ENCODE measurements at places on chromosomes 5 and 9.

GRCh38 chr5:355958-356357 is 34.4 kb downstream of the AHRR start:
- no peak for DNase-seq

- no peak for DNase-seq
Observed at GRCh38 chr5:66354422-66354821, 210.3 kb downstream of the SREK1 start.

- no peak for DNase-seq
Observed at GRCh38 chr5:137035480-137035878, 463.6 kb downstream of the SPOCK1 start.

DNA sequence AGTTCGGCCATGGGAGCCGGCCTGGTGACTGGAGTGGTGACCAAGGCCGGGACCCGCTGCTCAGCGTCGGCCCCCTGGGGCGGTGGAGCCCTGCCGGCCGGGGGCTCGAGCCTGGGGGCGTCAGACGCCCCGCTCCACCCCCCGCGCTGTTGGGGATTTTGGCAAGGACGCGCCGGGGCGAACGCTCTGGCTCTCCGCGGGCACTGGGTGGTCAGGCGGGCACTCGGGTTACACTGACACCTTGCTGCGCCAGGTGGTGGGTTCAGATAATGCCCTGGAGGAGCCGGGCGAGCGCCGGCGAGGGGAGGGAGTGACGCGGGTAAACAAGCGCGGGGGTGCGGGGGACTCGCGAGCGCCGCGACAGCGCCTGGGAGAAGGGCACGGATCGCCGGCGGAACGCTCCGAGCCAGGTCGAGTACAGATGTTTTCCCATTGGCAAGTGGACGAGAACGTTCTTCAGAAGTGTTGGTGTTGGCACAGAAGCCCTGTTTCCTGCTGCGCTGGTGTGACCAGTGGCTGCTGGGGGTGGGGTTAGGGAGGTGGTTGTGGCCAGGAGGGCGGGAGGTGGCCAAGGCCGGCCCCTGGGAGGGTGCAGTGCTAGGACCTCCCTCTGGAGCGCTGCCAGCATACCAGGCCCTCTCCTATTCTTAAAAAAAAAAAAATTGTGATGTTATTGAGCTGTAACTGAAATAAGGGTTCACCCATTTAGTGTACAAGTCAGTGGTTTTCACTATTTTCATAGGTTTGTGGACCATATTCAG is 773 bp downstream of the SQSTM1 start:
- DNase-seq = peak; percentile 43

DNA sequence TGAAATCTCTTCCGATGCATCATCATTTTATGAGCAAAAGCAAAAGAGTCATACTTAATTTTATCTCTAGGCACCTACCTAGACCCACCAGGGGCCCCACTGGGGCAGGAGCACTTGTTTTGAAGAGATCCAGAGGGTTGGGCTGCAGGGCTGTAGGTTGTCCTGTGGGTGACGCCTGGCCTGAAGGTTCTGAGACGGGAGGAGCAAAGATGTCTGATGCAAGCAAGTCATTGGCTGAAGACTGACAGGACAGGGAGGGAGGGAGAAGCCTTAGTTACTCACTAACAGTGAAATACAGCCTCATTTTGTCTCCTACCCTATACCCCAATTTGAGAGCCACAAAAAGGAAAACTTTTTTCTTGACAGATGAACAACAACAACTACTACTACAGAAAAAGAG is 17.1 kb upstream of the C9 start:
- DNase-seq = no peak

DNA sequence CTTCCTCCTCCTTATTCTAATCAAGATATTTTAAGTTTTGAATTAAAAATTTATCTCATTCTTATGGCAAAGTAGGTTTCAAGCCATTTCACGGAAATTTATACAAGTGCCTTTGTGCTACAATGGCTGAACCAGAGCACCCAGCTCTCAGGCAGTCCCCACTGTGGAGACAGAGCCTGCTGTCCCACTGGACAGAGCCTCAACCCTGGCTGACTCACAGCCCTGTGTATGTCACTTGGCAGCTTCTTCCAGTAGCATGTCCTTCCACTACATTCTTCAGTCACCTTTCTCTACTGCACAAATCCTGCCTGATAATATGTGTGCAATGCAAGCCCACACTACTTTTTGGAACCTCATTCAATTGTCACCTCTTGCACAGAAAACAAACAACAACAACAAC is 253.1 kb downstream of the PDE4D start:
- no peak for DNase-seq

DNA sequence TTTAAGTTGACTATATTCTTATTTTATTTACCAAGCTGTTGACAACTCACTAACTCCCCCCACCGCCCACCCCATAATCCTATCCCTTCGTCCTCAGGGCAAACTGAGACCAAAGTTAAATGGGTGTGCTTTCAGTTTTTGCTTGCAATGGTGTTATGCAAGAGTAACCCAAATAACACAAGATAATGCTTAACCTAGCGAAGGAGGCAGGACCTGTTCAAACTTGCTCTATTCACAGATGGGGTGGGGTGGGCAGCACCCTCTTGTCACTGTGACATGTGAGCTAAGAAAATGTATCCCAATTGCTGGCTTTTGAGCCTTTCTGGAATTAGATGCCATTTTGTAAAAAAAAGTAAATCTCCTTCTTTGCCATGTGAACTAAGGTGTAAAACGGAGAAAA is 40.4 kb downstream of the GLIS3 start:
- no peak for DNase-seq

DNA sequence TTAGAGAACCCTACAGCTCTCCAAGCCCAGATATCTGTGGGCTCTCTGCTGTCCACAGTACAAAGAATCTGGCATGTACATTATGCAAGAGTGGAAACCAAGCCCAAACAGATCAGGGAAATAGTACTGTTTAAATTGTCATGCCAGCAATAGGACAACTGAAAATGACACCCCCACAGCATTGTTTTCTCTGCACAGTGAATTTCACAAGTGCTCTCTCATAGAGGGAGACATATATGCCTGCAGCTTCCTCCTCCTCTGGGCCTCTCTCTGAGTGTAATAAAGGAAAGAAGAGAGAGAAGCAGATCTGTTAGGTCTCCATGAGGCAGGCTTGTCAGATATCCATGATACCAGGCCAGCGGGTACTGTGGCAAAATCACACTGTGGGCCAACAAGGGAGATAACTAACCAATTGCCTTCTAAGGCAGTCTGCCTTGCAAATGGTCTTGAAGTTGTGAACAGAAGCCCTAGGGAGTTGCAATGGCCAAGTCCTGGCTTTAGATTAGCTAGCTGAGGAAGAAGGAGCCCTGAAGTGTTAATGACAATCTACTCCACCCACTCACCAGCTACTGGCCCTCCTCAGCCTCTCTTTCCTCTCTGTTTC is 54.4 kb upstream of the JMY start:
- no peak for DNase-seq

GRCh38 chr9:129183495-129184218 is 5.6 kb upstream of the IER5L start:
- DNase-seq = no peak

- DNase-seq = no peak
Observed at GRCh38 chr9:97507428-97507984, 6.0 kb downstream of the TMOD1 start.

- no peak for DNase-seq
Observed at GRCh38 chr9:4642351-4642750, 19.7 kb upstream of the PLPP6 start.

- no peak for DNase-seq
Observed at GRCh38 chr9:129177443-129177790, 644 bp downstream of the IER5L start.

- DNase-seq = no peak
Observed at GRCh38 chr9:125202846-125203618, 2.7 kb downstream of the RABEPK start.

DNA sequence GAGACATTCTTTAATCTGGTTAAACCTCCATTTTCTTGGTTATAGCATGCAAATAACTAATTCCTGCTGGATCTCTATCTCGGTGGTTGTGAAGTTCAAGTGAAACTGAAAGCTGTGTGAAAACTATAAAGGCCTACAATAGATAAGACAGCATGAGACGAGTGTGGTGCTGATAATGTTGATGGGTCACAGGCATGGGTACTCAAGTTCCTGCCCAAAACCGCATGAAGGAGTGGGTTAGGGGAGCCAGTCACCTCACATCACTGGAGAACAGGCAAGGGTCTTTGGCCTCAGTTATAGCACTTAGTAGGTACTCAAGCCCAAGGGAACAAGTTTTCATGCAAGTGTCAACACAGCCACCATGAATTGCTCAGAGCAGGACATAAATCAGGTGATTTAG is 16.7 kb downstream of the HMHB1 start:
- DNase-seq = no peak

DNA sequence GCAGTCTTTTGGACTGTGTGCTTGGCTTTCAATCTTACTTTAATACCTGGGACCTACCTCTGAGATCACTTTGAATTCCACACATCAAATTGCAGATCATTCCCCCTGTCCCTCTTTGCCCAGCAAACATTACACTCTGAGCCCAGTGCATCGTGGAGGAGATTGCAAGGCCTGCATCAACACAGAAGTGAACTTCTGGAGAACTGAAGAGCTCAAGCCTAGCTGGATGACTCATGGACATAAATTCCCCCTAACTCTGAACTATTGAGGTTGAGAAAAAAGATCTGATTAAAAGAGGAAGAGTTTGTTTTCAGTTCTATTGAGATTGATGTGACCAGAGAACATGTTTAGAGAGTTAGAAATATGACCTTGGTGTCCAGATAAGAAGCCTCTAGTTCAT is 316.0 kb upstream of the DMAC1 start:
- DNase-seq = no peak

DNA sequence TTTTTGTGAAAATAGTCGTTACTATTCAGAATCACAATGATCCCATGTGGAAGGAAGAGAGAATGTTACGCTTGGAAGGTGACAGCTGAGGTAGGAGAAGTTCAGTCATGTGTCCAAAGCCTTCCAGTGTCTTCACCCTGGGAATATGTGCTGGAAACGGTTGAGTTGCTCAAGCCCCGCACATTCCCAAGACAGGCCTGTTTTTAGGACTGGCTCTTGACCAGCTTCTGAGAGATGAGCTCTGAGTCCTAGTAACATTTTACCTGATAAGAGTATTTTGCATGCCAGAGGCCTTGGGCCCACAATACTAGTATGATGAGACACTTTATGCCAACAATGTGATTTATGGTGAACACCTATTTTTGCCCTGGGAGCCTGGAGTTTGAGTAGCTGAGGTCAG is 101.7 kb downstream of the LMNB1 start:
- DNase-seq = no peak

DNA sequence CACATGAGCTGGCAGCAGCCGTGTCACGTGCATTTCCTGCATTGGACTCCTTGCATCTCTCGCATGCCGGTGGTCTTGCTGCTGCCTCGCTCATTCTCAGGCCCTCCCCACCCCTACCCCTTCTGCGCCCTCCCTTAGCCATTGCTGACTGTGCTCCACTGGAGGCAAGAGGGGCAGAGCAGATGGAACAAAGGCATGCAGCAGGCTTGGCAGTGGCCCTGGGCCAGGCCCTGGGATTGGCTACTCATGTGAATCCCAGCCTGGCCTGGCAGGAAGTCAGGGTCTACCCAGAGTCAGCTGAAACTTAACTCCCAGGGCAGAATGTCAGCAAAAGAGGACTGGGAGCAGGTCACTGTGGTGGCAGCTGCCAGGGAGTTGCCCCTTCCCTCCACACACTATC is 62.3 kb downstream of the TSTD2 start:
- DNase-seq = no peak

- DNase-seq = no peak
Observed at GRCh38 chr9:35689542-35690293, at the start of gene TPM2. Gene TPM2, minus strand, starts transcription at chr9:35689925. Its CDS starts 108 bp downstream, at chr9:35689817.

GRCh38 chr9:129254566-129255287 is 76.7 kb upstream of the IER5L start:
- no peak for DNase-seq

GRCh38 chr9:12972608-12973589 is 198.1 kb downstream of the LURAP1L start:
- DNase-seq = no peak

DNA sequence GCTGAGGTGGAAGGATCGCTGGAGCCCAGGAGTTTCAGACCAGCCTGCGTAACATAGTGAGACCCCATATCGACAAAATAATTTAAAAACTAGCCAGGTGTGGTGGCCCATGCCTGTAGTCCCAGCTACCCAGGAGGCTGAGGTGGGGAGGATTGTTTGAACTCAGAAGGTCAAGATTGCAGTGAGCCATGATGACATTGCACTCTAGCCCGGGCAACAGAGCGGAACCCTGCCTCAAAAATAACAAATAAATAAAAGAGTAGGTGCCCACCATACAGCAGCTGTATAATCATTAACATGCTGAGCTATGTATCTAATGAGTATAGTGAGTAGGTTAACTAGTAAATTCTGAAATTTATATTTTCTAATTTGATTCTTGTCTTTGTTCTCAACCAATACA is 11.0 kb upstream of the ATP6V0E1 start:
- DNase-seq = no peak

- no peak for DNase-seq
Observed at GRCh38 chr9:110064803-110065202, 143.2 kb downstream of the C9orf152 start.

DNA sequence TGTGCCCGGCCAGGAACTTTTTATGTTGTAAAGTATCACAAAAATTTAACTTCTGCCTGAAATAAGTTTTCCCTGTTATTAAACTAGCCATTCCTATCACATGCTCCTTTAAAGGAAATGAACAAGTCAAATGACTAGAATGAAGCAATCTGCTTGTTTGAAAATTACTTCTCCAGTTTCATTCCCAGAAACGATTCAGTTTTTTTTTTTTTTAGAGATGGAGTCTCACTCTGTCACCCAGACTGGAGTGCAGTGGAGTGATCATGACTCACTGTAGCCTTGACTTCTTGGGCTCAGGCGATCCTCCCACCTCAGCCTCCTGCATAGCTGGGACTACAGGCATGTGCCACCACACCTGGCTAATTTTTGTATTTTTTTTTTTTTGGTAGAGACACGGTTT is 13.3 kb upstream of the GNG10 start:
- DNase-seq = no peak

GRCh38 chr5:150515446-150515845 is 7.5 kb downstream of the NDST1 start:
- no peak for DNase-seq

DNA sequence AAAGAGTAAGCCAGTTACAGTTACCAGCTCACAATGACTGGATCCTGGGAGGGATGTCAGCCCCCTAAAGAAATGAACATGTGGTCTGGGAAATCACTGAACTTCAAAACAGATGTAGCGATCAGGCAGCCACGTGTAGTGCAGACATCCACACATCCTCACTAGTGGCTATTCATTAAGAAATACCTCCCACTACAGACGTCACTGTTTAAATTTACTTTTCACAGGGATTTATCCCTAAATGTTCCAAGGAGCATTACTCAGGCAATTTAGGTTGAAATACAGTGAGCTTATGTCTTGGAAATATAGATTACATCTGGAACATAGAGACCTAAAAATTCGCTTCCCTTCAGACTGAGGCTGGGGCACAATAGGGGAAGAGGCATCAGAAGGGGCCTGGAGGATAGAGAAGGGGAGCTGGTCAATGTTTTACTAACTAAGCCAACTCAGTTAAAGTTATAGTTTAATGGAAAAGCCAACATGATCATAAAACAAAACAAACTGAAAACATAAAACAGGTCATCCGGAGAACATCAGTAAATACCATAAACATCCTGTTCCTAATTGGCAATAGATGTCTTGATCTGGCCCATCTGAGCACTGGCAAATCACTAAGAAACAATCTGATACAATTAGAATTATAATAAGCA is 92.3 kb downstream of the FANCC start:
- no peak for DNase-seq
